Naive thymus-derived CD8-positive, alpha-beta T cell (primary cell): ENCODE measurements at places on chromosomes 4 and X. TPM values are rescaled to one million over a fixed set of nuclear protein-coding genes. Genes with fewer than 3 reads are reported as not detected.
A peak's percentile ranks its signal among the peaks of the same experiment; 100 is the strongest.

DNA sequence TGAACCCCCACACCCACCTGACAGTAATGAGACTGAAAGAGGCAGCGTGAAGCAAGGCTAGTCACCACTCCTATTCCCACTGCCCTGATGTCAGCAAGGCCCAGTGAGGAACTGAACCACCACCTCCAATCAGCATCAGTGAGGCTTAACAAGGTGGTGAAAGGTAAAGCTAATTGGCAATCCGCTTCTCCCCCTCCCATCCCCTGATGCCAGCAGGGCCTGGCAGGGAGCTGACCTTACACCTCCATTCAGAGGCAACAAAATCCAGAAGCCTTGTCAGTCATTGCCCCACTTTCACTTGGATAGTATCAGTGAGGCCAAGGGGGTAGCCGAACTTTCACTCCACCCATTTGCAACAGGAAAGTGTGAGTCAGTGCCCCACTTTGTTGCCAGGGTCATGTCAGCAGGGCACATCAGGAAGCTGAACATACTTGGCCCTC, 60.8 kb downstream of the AWAT2 start:
- H3K27me3 ChIP-seq, result no peaks in the 10 kb centered on the region
- no peak overlapping the region for H3K4me3 ChIP-seq
- no peak overlapping the region for H3K27ac ChIP-seq

DNA sequence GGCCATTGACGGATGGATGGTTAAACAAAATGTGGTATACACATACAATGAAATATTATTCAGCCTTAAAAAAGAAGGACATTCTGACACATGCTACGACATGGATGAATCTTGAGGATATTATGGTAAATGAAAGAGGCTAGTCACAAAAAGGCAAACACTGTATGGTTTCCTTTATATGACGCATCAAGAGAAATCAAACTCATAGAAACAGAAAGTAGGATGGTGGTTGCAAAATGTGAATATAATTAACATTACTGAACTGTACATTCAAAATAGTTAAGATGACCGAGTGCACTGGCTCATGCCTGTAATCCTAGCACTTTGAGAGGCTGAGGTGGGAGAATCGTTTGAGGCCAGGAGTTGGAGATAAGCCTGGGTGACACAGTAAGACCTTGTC, 9.5 kb upstream of the CASK start:
- no peak for DNase-seq
- H3K36me3 ChIP-seq, result no peaks in the 10 kb centered on the region
- H3K27me3 ChIP-seq, result no peaks in the 10 kb centered on the region

DNA sequence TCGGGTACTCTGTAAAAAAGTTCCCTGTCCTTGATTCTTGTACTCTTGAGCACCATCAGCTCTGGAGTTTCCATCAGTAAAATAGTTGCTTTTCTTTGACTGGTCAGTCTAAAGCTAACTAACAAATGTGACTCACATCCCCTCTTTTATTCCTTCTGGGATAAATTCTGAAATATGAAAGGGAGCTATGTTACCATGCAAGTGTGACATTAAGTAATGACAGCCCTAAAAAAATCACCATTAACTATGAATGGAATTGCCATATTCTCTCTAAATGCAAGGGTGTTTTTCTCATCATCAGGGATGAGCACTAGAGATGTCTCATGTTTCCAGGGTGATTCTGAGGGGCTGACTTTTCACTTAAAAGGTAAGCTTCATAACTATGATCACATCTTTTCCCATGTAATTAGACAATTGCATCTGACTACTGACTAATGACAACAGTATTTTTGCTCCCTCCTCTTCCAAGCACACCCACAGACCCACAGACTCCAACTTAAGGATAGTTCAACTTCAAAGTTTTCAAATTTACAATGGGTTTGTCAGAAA, 26.9 kb upstream of the RASGEF1B start:
- no peaks in the 10 kb centered on the region for H3K36me3 ChIP-seq
- no peak overlapping the region for H3K4me3 ChIP-seq
- peaks cover 46% of the 10 kb centered on the region for H3K4me1 ChIP-seq
- no peak for DNase-seq
- no peak overlapping the region for H3K27ac ChIP-seq

Gene NHSL2
- polyA plus RNA-seq, result 0.09 TPM

Gene SSX3
- polyA plus RNA-seq, result not detected

- H3K27me3 ChIP-seq, result no peaks in the 10 kb centered on the region
- H3K4me3 ChIP-seq, result no peak overlapping the region
- no peaks in the 10 kb centered on the region for H3K36me3 ChIP-seq
Observed at GRCh38 chr4:137063961-137064360, 468.3 kb downstream of the PCDH18 start.

GRCh38 chr4:145048817-145049216, 49.2 kb downstream of the ANAPC10 start:
- H3K36me3 ChIP-seq, result peaks cover 15% of the 10 kb centered on the region
- no peak overlapping the region for H3K27ac ChIP-seq
- H3K27me3 ChIP-seq, result no peaks in the 10 kb centered on the region
- DNase-seq, result no peak
- no peak overlapping the region for H3K4me3 ChIP-seq
- peaks cover 10% of the 10 kb centered on the region for H3K4me1 ChIP-seq

- no peak overlapping the region for H3K27ac ChIP-seq
- peaks cover 2% of the 10 kb centered on the region for H3K36me3 ChIP-seq
- no peak for DNase-seq
- H3K4me3 ChIP-seq, result no peak overlapping the region
- no peaks in the 10 kb centered on the region for H3K27me3 ChIP-seq
- H3K4me1 ChIP-seq, result no peaks in the 10 kb centered on the region
Observed at GRCh38 chrX:63961964-63962363, 176.9 kb upstream of the ARHGEF9 start.

DNA sequence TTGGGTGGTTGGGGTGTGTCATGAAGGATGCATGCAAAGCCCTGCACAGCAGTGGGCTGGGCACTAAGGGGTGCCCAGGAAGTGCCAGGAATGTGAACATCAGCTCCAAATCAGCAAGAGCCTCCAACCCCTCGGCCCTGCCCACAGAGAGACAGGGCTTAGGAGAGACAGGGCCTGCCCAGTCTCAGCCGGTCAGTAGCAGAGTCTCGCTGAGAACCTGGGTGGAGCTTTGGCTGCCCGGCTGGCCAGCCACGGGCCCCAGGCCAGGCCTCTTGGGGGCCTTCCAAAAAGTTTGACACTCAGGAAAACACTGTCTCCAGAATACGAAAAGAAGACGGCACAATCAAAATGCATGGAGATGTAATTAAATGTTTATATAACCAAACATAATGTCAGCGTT, 4.3 kb upstream of the MXD4 start:
- H3K36me3 ChIP-seq, result no peaks in the 10 kb centered on the region
- DNase-seq, result no peak
- H3K27me3 ChIP-seq, result no peaks in the 10 kb centered on the region
- H3K27ac ChIP-seq, result no peak overlapping the region
- no peaks in the 10 kb centered on the region for H3K4me1 ChIP-seq

GRCh38 chr4:76753814-76754213, 144.1 kb downstream of the SOWAHB start:
- H3K27me3 ChIP-seq, result peaks cover 18% of the 10 kb centered on the region
- H3K4me3 ChIP-seq, result no peak overlapping the region
- H3K4me1 ChIP-seq, result peaks cover 2% of the 10 kb centered on the region
- no peaks in the 10 kb centered on the region for H3K36me3 ChIP-seq
- no peak overlapping the region for H3K27ac ChIP-seq
- DNase-seq, result no peak

- no peak overlapping the region for H3K4me3 ChIP-seq
- no peaks in the 10 kb centered on the region for H3K27me3 ChIP-seq
- H3K36me3 ChIP-seq, result no peaks in the 10 kb centered on the region
- no peaks in the 10 kb centered on the region for H3K4me1 ChIP-seq
- H3K27ac ChIP-seq, result no peak overlapping the region
Observed at GRCh38 chr4:33386764-33387163, 2666.6 kb downstream of the PCDH7 start.

DNA sequence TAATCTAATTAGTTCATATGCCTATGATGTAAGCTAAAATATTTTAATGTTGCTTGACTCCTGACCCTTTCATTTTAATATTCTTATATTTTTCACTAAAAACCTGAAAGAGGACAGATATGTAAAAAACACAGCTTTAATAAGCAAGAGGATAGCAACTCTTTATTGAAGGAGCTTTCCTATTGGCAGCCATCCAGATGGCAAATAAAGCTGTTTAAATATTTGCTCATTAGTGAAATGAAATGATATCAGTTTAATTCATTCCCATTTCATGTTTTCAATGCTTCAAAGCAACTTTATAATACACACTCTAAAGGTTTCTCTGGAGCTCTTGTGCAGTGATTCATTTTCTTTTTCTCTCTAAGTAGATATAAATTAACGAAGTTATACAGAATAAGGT, 473.4 kb downstream of the PCDH7 start:
- H3K27me3 ChIP-seq, result no peaks in the 10 kb centered on the region
- H3K4me3 ChIP-seq, result no peak overlapping the region
- no peaks in the 10 kb centered on the region for H3K36me3 ChIP-seq
- H3K27ac ChIP-seq, result no peak overlapping the region
- DNase-seq, result no peak

Gene ZNF630
- 0.32 TPM for polyA plus RNA-seq

DNA sequence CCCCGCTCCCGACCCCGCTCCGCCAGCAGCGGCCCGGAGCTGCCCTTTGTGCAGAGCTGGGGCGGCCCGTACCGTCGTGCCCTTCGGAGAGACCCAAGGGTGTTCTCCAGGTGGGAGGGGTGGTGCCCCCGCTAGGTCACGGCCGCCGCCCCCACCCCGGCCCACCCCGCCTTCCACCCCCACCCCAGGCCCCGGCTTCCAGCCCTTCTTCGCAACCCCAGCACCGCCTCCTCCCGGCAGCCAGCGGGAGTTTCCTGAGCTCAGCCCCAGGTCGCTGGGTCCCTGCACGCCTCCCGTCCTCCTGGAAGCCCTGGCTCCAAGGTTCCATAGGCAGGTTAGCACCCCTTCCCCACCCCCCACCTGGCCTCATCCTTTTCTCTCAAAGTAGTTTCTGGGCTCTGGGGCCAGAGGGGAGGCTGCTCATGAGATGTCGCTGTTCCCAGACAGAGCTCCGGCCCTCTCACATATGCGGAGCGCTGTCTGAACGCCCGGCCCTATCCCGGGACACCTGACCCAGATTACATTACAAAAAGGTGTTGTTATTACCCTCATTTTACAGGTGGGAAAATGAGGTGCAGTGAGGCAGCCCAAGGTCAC, 25.2 kb upstream of the FGFR3 start:
- peaks cover 22% of the 10 kb centered on the region for H3K4me1 ChIP-seq
- H3K4me3 ChIP-seq, result peak overlapping the region; percentile 43
- no peaks in the 10 kb centered on the region for H3K36me3 ChIP-seq
- peak; percentile 12 for DNase-seq
- peaks cover 26% of the 10 kb centered on the region for H3K27me3 ChIP-seq

Gene RAB33A
- 21.1 TPM for polyA plus RNA-seq

DNA sequence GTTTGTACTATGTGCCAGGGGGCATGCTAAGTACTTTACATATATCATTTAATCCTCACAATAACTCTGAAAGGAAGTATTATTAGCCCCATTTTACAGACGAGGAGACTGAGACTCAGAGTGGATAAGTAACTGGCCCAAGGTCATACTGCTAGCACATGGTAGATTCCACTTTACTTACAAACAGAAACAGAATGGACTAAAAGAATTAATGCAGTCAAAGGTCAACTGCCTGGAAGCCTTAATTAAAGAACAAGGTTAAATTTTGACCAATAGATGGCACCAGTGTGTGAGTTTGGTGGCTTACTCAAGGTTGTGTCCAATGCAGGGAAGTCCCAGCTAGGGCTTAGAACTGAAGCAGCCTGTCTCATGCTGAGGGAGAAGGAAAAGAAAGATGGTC, 4.7 kb downstream of the RIPPLY1 start:
- H3K4me1 ChIP-seq, result no peaks in the 10 kb centered on the region
- H3K4me3 ChIP-seq, result no peak overlapping the region
- H3K27me3 ChIP-seq, result no peaks in the 10 kb centered on the region
- no peak for DNase-seq

- no peak overlapping the region for H3K4me3 ChIP-seq
- no peaks in the 10 kb centered on the region for H3K27me3 ChIP-seq
- peaks cover 28% of the 10 kb centered on the region for H3K36me3 ChIP-seq
- no peak for DNase-seq
Observed at GRCh38 chr4:6885953-6886557, 23.6 kb upstream of the TBC1D14 start.

DNA sequence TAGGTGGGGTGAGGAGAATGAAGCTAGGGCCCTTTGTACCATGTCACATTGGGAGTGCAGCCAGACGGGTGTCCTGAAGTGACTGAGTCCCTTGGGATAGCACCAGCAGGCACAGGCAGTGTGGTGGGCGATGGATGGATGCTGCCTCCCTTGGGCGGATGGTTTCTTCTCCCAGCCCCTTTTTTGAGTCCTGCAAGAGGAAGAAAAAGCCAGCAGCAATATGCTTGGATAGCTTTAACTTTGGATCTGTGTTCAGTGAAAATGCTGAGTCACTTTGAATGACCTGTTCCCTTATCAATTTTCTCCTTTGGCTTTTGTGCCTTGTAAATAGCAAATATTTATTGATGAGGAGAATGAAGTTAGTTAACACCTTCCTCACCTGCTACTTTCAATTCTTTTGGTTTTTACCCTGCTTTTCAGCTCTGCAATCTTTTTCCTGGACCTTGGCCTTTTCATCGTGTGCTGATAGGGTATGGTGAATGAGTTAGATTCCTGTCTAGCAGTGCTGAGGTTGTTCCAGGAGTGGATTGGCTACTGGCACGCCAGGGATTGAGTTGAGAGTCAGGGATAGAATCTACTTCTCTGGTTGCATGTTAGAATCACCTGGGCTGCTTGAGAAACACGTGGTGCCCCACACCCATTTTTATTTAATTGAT, 10.2 kb downstream of the DCUN1D4 start:
- no peak for DNase-seq
- H3K4me1 ChIP-seq, result peaks cover 48% of the 10 kb centered on the region
- H3K36me3 ChIP-seq, result no peaks in the 10 kb centered on the region
- peak overlapping the region; percentile 7 for H3K27ac ChIP-seq
- H3K27me3 ChIP-seq, result no peaks in the 10 kb centered on the region

DNA sequence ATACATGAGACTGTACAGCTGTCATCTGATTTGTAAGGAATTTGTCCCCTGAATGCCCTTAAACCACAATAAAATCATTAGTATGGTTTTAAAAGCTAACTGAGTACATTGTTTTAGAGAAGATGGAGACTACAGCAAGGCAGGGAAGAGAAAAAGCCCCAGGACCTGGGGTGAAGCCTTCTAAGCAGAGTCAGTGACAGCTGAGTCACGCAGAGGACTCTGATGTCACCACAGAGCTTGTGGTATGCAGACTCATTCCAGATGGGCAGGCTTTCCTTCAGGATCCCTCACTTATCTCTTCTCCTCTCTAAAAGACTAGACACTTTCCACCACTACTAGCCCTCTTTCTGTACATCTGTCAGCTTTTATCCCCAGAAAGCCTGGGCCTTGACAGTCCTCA, 97.1 kb upstream of the ATOH1 start:
- no peaks in the 10 kb centered on the region for H3K4me1 ChIP-seq
- H3K27ac ChIP-seq, result no peak overlapping the region
- H3K4me3 ChIP-seq, result no peak overlapping the region
- no peaks in the 10 kb centered on the region for H3K27me3 ChIP-seq
- DNase-seq, result no peak
- H3K36me3 ChIP-seq, result no peaks in the 10 kb centered on the region
